CD4-positive, alpha-beta T cell treated with Interleukin-4 for 1 hour (primary cell): ENCODE measurements at places on chromosomes 12 and 14.

DNA sequence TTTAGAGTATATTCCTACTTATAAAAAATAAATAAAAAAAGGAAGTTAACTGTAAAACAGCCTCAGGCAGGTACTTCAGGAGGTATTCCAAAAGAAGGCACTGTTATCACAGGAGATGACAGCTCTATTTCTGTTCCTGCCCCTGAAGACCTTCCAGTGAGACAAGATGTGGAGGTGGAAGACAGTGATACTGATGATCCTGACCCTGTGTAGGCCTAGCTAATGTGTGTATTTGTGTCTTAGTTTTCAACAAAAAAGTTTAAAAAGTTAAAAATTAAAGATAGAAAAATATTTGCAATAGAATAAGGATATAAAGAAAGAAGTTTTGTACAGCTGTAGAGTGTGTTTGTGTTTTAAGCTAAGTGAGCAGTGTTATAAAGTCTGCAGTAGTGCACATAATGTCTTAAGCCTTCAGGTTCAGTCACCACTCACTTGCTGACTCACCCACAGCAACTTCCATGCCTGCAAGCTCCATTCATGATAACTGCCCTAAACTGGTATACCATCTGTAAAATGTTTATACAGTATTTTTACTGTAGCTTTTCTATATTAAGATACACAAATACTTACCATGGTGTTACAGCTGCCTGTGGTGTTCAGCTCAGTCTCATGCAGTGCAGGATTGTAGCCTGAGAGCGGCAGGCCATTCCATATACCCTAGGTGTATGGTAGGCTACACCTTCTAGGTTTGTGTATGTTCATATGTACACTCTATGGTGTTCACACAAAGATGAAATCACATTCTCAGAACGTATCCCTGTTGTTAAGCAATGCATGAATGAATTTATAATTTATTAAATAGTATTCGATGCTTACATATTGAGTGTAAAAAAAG lies 121.1 kb downstream of the ANO6 start:
- DNase-seq = no peak

DNA sequence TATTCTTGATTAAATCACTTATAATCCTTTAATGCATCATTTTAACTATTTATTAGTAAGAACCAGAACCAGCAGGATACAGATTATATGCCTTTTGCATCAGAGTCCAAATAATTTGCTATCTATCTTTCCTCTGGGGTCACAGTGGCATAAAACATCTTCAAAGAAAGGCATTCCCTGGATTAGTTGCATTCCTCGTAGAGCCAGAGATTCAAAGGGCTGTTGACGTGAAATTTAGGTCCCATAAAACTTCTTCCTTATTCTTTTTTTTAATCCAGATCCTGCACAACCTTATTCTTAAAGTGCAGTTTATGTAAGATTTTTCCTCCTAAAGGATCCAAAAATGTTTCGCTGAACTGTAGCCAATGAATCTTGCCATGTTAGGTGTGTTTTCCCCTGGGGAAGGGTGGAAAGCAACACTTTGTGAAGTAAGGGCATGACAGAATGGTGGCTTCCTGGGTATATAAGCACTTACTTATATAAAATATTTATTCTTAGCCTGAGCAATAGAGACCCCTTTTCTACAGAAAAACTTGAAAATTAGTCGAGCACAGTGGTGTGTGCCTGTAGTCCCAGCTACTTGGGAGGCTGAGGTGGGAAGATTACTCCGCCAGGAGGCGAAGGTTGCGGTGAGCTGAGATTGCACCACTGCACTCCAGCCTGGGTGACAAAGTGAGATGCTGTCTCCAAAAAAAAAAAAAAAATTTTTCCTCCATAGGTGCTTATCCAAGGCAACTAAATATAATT lies 208.7 kb downstream of the PCNX1 start:
- no peak for DNase-seq

DNA sequence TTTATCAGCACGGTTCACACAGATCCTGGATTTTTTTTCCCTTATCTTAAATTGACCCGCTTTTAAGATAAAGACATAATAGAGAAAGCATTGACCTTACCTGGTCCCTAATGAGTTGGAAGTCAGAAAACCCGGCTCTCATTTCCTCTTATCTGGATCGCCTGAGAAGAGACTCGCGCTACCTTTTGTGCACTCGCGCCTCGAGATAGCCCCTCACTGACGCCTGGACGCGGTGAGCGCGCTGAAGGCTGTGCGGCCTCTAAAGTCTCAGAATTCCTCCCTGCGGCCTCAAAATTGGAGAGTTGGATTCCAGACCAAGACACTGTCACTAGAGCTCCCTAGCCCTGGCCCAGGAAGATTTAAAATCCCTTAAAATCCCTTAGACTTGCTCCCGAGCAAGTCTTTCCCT lies 7.0 kb downstream of the NKX2-1 start:
- no peak for DNase-seq

DNA sequence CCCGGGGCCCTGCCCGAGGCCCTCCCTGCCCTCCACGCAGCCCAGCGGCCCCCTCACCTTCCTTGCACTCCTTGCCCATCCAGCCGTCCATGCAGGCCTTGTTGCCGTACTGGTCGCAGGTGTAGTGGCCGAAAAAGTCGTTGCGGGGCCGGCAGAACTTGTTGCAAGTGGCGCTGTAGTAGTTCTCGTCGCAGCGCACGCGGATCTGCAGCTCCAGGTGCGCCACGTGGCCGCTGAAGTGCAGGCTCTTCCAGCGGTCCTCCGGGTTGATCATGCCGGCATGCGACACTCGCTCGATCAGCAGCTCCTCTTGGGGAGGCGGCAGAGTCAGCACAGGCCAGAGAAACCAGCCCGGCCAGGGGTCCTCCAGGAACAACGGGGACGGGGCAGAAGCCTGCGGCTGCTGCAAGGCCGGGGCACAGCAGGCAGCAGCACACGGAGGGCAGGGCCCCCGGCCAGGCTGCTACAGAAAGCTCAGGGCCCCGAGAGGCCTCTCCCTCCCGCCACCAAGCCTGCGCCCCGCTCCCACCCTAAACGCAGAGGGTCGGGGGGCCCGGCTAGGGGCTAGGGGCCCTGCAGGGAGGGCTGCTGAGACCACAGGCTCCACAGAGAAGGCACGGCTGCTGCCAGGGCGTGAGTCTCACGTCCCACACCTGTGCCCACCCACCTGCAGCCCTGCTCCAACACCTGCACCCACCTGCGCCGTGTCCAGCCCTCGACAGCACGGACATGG lies 12.7 kb downstream of the JAG2 start:
- DNase-seq = no peak

DNA sequence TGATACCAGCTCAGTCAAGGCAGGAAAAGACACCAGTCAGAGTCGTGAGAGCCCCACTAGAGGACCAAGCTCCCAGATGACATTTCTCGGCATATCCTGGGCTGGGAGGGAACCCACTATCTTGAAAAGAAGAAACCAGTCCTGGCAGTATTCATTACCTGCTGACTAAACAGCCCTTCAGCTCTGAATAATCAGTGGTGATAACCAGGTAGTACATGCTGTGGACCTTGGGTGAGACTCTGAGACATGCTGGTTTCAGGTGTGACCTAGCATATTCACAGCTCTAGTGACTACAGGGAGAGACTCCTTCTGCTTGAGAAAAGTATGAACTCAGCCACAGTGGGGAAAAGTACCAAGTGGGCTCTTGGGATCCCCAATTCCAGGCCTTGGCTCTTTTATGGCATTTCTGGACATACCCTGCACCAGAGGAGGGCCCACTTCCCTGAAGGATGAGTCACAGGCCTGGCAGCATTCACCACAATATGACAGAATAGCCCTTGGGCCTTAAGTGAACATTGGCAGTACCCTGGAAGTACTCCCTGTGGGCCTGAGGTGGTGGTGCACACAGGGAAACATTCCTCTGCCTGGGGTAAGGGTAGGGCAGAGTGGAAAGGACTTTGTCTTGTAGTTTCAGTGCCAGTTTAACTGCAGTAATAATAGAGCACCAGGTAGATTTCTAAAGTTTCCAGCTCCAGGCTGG lies 82.6 kb upstream of the SLC38A4 start:
- no peak for DNase-seq

GRCh38 chr12:88594780-88595179 lies 14.5 kb upstream of the KITLG start:
- DNase-seq = no peak

DNA sequence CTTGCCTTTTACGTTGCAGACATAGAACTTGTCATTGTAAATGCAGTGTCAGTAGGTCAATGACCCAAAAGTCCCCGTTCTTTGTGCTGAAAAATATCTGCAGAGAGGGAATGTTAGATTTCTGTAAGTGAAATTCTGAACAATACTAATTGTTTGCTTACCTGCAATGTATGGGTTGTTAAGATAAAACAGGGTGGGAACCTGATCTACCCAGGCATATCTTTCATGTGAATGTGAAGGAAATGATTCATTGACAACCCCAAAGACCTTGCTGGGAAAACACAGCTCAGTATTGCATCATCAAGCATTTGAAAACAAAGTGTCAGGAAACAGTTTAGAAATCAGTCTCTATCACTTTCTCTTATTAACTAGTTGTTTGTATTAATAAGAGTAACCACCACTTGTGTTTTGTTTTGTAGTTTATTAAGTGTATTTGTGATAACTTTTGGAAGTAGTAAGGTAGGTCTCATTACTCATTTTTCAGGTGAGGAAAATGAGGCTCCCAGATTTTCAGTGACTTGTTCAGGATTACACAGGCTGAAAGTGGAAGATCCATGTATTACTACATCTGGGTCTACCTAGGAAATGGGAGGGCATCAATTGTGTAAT lies 57.9 kb upstream of the SLC38A2 start:
- DNase-seq = no peak

DNA sequence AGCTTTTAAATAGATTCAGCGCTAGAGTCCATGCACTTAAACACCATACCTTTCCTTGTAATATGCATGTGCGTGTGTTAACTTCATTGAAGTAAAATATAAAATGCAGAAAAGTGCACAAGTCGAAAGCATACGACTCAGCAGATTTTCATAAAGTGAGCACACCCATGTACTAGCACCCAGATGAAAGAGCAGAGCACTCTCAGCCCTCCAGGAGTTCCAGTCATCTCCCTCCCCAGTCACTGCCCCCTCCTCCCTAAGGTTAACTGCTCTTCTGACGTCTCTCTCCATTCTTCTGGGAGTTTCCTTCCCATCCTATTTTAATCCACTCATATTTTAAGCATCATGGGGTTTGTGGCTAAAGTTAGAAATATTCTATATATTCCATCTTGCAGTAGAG lies 20.2 kb downstream of the RDH12 start:
- no peak for DNase-seq

DNA sequence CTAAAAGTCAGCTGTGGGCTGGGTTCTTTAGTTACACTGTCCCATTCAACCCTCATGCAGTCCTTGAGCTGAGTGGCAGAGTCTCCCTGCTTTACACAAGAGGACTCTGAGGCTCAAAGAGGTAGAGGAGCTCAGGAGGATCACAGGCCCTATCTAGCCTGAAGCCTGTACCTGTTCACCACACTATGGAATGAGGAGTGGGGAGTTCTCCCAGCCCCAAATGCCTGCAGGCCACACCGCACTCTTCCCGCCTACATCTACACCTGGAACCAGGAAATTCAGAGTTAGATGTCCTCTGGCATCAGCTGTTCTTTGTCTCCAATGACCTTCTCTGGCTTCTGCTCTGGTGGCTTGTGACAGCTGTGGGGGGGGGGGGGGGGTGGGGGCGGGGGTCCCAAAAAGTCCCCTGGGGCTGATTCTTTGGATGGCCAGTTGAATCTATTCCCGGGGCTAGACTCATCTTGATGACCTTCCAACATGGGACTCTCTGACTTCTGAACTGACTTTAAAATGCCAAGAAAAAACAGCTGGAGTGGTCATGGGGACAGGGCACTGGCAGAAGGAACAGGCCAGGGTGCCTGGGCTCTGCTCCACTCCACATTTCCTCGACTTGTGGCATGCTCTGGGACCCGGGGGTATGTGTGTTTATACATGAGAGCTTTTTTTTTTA lies 30.6 kb downstream of the RIN3 start:
- no peak for DNase-seq

DNA sequence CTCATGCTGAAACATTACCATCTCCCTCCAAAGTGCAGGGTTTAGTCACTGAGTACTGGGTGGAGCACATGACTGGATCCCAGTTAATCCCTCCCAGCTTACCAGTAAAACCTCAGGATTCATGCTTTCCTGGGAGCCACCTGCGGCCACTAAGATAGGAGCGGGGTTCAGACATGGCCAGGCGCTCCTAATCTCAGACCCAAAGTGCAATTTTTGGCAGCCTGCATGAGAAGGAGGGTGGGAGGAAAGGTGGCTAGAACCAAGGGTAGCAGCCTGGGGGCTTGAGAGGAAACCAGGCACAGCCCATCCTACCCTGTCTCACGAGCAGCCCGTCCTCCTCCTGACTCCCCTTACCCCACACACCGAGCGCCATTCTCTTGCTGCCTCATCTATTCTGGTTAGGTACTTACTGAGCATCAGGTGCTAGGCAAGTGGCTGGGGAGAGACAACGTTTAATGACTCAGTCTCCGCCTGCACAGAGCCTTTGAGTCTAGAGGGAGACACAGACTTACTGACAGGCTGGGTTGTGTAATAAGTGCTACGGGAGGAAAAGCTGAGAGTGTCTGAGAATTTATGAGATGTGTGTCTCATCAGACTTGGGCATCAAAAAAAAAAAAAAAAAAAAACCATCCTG lies 9.9 kb downstream of the GPRC5A start:
- no peak for DNase-seq

- DNase-seq = no peak
Measured at GRCh38 chr14:76537906-76538647, 162.1 kb downstream of the ESRRB start.

- DNase-seq = no peak
Measured at GRCh38 chr12:45348311-45348710, 132.4 kb downstream of the ANO6 start.

DNA sequence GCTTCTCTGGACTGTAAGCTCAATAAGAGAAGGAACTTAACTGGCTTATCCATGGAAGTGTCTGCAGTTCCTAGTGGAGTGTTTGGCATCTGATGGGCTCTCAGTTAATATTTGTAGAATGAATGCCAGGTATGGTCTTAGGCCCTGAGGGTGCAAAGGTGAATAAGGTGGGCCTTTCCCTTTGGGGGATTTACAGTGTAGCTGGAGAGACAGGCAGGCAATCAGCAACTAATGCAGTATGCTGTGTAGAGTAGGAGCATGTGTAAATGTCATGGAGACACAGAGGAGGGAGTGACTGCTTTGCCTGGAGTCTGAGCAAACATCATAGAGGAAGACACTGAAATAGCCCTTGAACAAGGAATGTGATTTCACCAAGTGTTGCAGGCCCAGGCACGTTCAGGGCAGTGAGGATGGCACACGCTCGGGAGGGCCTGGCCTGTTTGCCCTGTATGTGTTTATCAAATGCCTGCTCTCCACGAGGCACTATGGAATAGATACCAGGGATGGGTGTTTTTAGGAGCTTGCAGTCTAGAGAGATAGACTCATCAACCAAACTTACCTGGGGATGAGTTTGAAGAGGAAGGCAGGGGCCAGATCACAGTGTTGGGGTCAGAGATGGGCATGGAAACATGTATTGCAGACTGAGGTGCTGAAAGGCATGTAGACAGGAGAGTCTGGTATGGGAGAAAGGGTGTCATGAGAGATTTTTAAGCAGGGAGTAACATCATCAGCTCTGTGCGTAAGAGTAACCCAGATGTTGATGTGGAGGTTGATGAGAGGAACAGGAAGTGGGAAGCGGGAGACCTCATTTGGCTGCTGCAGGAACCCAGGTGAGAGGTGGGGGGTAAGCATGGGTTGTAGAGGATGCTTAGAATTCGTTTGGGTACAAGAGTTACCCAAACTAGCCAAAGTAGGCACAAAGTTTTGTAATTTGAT lies 54.1 kb downstream of the PLXNC1 start:
- no peak for DNase-seq
